ENCODE measurements at places on chromosomes 5 and 9.

DNA sequence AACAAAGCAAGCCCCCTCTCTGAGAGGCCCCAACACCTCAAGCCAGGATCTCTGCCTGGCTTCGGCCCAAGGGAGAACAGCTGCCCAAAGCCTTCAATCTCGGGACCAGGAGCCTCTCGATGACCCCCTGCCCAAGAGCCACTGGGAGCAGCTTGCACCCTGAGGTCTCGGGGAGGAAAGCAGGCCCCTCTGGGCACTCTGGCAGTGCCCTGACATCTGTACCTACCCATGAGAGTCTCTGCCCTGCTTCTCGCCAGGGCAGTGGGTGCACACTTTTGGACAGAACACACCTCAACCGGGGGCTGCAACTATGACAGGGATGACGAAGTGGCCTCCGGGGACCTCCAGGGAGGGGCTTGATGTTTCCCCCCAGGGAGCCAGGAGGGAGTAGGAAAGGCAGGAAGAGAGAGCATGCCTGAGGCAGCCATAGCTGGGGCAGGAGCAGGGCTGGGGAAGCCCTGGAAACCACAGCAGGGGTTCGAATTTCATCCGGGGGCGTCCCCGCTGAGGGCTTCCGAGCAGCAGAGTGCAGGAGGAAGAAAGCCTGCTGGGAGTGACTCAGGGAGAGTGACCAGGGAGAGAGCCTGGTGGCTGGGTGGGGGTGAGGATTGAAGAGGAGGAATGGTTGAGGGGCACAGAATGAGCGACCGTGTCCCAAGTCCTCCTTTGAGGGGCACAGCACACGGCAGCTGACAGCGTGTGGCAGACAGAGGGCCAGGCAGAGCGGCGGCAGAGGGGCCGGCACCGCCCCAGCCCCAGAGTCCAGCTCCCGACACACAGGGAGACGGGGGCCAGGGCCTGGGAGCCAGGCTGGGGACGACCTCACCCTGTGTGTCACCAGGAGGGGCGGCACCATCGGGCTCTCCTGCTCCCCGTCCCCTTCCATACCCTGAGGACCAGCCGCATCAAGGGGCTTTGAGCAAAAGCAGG, 1.8 kb downstream of the LPCAT1 start:
- peak; percentile 26 for DNase-seq

DNA sequence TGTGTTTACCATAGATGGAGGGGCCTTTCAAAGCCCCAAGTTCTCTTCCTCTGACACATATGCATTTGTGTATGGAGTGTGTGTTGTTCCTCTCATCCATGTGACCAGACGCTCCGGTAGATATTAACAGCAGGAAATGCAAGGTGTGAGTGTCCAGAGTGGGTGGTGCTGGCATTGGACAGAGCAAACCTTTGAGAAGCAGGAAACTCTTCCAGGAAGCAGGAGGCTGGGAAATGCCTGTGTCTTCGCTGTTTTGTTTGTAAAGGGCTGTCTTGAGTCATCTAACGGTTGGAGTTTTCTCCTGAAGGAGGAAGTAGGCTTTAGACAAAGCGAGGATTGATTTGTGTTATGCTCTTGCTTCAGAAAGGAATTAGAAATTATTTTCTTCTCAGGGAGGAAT, 370.9 kb downstream of the PLK2 start:
- no peak for DNase-seq

- no peak for DNase-seq
Measured at GRCh38 chr9:105835721-105836120, 141.4 kb downstream of the TMEM38B start.

DNA sequence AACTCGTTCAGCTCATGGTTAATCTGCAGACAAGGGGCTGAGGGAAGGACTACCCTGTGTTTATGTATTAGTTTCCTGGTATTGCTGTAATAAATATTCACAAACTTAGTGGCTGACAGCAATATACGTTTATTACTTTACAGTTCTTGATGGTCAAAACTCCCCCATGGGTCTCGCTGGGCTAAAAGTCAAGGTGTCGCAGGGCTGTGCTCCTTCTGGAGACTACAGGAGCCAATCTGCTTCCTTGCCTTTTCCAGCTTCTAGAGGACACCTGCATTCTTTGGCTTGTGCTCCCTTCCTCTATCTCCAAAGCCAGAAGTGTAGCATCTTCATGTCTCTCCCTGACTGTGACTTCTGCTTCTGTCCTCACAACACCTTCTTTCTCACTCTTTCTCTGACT, 653.8 kb upstream of the RIOK2 start:
- no peak for DNase-seq

- no peak for DNase-seq
Measured at GRCh38 chr5:57601996-57602395, 119.4 kb upstream of the ACTBL2 start.

GRCh38 chr9:117705386-117705785, 1.2 kb downstream of the TLR4 start:
- DNase-seq = no peak

DNA sequence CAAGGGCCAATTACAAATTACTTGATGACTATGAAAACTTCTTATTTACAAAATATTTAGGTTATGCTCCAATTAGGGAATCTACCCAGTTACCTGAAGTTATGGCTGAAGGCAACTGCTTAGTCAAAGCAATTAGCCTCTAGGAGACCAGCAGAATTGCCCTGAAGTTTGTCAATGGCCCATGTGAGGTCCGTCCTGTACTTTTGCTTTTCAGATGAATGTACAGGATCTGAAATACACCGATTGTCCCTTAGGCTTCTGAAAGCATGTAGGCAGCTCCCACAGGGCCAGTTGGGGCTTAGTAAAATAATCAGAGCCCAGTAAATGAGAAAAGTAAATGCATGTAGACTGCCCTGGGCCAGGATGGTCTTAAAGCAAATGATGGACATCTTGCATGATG, 93.3 kb downstream of the DAPK1 start:
- DNase-seq = no peak

GRCh38 chr9:127353882-127354281, 43.1 kb upstream of the SLC2A8 start:
- no peak for DNase-seq
